Esophagus squamous epithelium (tissue), 5 donors: ENCODE measurements at places on chromosomes 6 and 20.
A peak's percentile ranks its signal among the peaks of the same experiment; 100 is the strongest.

DNA sequence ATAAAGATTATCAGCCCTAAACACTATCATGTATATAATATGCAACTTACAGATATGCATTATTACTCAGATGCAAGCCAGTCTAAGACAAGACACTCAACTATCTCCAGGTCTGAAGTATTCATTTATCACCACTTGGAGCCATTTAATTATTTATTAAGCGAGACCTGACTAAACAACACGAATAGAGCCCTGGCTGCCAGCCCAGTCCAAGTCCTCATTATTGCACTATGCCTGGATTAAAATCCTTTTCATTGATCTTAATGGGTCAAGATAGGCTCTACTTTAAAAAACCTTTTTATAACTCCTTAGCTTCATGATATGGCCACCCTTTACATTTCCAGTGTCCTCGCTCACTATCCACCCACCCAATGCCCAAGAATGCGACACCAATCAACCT is 183.1 kb upstream of the MARCKS start:
- H3K27me3 ChIP-seq = no peaks in the 10 kb centered on the region
- peaks cover 30% of the 10 kb centered on the region for H3K4me1 ChIP-seq
- H3K4me3 ChIP-seq = no peak overlapping the region
- H3K36me3 ChIP-seq = no peaks in the 10 kb centered on the region

DNA sequence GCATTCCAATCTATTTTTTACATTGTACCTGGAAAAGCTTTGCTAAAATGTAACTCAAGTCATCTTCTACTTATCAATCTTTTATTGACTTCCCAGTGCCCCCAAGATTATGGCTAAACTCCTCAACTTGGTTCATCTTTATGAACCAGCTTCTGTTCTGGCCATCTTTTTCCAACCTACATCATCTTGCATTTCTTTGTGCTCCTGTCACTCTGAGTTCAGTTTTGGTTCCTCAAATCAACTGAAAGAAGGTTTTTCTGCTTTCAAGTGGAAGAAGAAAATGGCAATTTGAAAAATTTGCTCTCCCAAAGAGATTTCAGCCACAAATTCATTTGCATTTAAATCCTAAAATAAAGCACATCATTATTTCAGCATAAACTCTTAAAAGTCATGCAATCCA is 41.8 kb downstream of the GPX5 start:
- no peaks in the 10 kb centered on the region for H3K4me1 ChIP-seq
- no peak overlapping the region for H3K27ac ChIP-seq
- no peak overlapping the region for H3K4me3 ChIP-seq
- H3K27me3 ChIP-seq = peaks cover 11% of the 10 kb centered on the region
- no peak for DNase-seq
- no peaks in the 10 kb centered on the region for H3K36me3 ChIP-seq

- no peak overlapping the region for H3K4me3 ChIP-seq
- DNase-seq = no peak
- no peaks in the 10 kb centered on the region for H3K4me1 ChIP-seq
- no peaks in the 10 kb centered on the region for H3K27me3 ChIP-seq
Measured at GRCh38 chr6:133291671-133292070, 50.5 kb downstream of the EYA4 start.

DNA sequence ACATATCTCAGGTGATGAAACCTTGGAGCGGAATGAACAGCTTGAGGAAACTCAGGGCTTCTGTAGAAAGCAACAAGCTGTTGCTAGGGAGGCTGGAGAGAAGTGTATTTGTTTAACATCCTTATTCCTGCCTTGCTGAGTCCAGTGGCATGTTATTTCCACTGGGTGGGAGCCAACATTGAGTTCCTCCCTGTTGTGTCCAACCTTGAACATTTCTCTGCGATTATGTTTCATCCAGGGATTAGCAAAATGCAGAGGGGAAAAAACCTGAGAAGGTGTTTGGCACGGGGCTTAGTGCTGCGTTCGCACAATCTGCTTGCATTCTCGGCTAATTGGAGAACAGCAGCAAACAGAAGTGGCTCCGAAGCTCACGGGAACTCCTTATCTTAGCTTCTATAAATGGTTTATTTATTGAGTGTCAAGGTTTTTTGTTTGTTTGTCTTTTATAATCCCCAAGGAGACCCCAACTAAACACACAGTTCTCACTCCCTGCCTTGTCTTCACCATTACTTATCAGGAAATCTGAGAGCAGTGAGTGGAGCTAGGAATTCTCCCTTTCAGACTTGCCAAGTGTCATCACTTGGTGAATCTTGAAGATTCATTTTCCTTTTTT is 412.8 kb downstream of the CDC5L start:
- no peaks in the 10 kb centered on the region for H3K4me1 ChIP-seq
- H3K27ac ChIP-seq = no peak overlapping the region
- no peak for DNase-seq
- H3K36me3 ChIP-seq = no peaks in the 10 kb centered on the region

- no peaks in the 10 kb centered on the region for H3K27me3 ChIP-seq
- DNase-seq = no peak
- H3K4me3 ChIP-seq = no peak overlapping the region
- peaks cover 16% of the 10 kb centered on the region for H3K4me1 ChIP-seq
- H3K27ac ChIP-seq = no peak overlapping the region
- H3K36me3 ChIP-seq = no peaks in the 10 kb centered on the region
Measured at GRCh38 chr6:90468080-90468479, 118.8 kb downstream of the MAP3K7 start.

- no peak overlapping the region for H3K27ac ChIP-seq
- DNase-seq = no peak
- H3K4me1 ChIP-seq = peaks cover 21% of the 10 kb centered on the region
Measured at GRCh38 chr6:150615967-150616366, 16.3 kb downstream of the PLEKHG1 start.

DNA sequence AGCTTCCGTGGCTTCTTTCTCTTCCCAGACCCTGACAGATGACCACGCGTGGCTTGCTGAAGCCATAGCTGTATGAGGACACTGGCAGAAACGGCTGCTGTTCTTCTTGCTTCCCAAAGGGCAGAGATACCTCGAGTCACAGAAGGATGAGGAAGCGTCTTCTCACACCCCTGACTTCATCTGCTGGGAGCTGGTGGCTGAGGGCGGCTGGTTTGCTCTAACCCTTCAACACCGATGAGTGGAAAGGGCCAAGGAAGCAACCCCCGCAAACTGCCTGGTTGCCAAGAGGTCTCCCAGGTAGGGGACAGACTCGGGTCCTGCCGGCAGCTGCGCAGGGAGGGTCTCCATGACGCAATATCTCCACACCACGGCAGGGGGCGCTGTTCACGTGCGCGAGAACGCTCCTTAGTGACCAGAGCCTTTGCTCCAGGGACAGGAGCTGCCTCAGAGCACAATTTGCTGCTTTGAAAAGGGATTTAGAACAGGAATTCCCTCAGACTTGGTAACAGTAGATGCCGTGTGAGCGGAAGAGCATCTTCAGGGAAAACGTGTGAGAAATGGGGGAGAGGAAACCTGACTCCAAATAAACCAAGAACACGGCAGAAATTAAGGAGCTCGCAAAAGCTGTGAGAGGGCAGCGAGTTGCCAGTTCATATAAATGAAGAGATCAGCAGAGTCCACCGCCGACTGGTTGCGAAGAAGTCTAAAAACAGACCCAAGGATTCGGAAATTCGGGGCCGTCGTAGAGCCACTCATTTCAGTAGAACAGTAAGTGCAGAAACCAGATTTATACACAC is 80.2 kb downstream of the ERMARD start:
- H3K36me3 ChIP-seq = no peaks in the 10 kb centered on the region
- H3K27ac ChIP-seq = no peak overlapping the region
- peaks cover 10% of the 10 kb centered on the region for H3K4me1 ChIP-seq
- DNase-seq = no peak

GRCh38 chr6:2038092-2038491 is 207.3 kb downstream of the GMDS start:
- DNase-seq = no peak
- H3K27ac ChIP-seq = no peak overlapping the region
- H3K4me1 ChIP-seq = no peaks in the 10 kb centered on the region
- H3K4me3 ChIP-seq = no peak overlapping the region

DNA sequence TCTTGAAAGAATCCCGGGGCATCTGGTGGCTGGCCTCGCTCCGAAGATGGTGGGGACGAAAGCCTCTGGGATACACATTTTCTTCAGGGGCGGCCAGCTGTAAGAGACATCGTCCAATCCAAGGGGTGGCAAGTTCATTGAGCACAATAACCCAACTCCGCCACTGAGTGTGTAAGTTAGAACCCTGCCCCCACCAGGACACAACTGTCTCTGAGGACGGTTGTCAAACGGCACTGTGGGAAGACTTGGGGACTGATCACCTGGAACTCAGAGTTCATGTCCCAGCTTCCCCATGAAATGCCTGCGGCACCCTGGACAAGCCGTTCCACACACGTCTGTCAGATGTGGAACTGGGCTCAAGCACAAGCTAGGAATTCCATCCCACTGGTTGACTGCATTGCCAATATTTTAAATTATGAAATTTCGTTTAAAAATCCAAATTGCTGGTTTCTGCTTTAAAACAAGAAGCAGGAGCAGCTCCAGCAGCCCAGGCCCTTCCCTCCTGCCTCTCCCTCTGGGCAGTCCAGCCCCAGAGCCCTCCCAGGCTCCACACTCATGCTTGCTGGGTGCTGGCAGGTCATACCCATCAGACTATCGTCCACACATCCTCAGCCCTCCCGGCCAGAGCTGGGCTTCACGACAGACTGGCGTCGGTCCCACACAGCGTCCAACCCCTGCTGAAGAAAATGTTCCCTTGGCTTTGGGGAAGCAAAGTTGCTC is 80.9 kb upstream of the AFDN start:
- no peak for DNase-seq
- H3K27me3 ChIP-seq = no peaks in the 10 kb centered on the region
- peaks cover 53% of the 10 kb centered on the region for H3K4me1 ChIP-seq

DNA sequence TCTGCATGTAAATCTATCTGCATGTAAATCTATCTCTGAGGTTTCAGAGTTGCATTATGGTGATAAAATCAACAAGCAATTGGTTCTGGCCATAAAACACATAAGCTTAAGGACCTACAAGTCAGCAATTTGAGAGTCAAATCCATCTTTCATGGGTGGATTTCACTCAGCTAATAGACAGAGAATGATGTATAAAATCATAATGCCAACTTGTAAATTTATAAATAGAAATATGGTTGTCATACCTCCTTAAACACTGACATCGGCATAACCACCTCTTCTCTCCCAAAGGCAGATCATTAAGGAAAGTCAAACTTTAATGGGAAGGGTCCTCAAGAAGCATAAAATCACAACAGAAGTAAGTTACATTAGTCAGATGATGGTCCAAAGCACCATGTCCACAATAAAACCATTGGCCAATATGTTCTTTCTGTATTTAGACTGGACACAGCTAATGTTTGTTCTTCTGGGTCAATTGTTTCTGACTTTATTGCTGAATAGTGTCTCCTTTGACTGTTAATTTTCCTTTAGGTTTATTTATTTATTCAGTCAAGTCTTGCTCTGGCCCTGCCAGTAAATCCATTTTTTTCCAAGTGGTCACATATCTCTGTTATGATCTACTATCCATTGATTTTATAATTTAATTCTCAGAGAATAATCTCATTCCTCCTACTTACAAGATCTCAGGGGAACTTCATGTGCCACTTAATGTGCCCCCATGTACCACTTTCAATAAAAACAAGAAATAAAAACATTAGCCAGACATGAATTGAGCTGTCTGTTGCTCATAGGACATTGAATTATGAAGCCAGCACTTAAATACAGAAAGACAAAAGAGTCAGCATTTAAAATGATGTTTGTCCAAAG is 382.9 kb upstream of the IRAK1BP1 start:
- no peak for DNase-seq
- no peak overlapping the region for H3K4me3 ChIP-seq
- no peaks in the 10 kb centered on the region for H3K27me3 ChIP-seq
- H3K4me1 ChIP-seq = no peaks in the 10 kb centered on the region

GRCh38 chr20:19864130-19864529 is 106.1 kb downstream of the RIN2 start:
- H3K4me1 ChIP-seq = no peaks in the 10 kb centered on the region
- H3K4me3 ChIP-seq = no peak overlapping the region
- no peak for DNase-seq
- no peak overlapping the region for H3K27ac ChIP-seq

- no peak for DNase-seq
- H3K27ac ChIP-seq = no peak overlapping the region
- H3K27me3 ChIP-seq = peaks cover 3% of the 10 kb centered on the region
- no peaks in the 10 kb centered on the region for H3K36me3 ChIP-seq
- no peak overlapping the region for H3K4me3 ChIP-seq
- peaks cover 20% of the 10 kb centered on the region for H3K4me1 ChIP-seq
Measured at GRCh38 chr20:38883981-38884733, 42.1 kb upstream of the FAM83D start.

- H3K4me1 ChIP-seq = peaks cover 20% of the 10 kb centered on the region
- no peak overlapping the region for H3K27ac ChIP-seq
- no peaks in the 10 kb centered on the region for H3K36me3 ChIP-seq
- H3K4me3 ChIP-seq = no peak overlapping the region
Measured at GRCh38 chr20:38883081-38883980, 42.9 kb upstream of the FAM83D start.

DNA sequence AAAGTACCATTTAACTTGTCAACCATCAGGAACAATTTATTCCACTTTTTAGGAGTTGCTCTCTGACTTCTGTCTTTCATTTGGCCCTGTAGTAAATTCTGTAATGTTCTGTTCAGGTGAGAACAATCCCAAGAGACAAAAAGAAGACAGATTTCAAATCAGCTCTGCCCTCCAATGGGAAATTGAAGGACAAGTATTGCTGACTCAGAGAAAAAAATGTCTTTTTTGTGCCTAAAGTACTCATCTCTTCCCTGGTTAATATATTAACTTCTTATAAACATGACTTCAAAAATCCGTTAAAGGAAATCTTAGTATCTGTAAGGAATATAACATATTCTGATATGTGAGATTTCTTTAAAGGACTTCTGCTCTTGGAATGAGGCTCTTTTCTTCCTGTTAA is 38.6 kb upstream of the SCGN start:
- DNase-seq = no peak
- no peak overlapping the region for H3K27ac ChIP-seq
- no peaks in the 10 kb centered on the region for H3K36me3 ChIP-seq
- no peaks in the 10 kb centered on the region for H3K4me1 ChIP-seq
- H3K4me3 ChIP-seq = no peak overlapping the region
- no peaks in the 10 kb centered on the region for H3K27me3 ChIP-seq

GRCh38 chr6:17120019-17120418 is 18.2 kb downstream of the STMND1 start:
- no peak overlapping the region for H3K27ac ChIP-seq
- H3K4me1 ChIP-seq = no peaks in the 10 kb centered on the region
- H3K27me3 ChIP-seq = no peaks in the 10 kb centered on the region
- H3K36me3 ChIP-seq = no peaks in the 10 kb centered on the region
- H3K4me3 ChIP-seq = no peak overlapping the region

GRCh38 chr6:145051661-145052060 is 683.7 kb downstream of the EPM2A start:
- H3K36me3 ChIP-seq = no peaks in the 10 kb centered on the region
- DNase-seq = no peak
- no peaks in the 10 kb centered on the region for H3K4me1 ChIP-seq
- H3K27me3 ChIP-seq = no peaks in the 10 kb centered on the region
- H3K27ac ChIP-seq = no peak overlapping the region
- H3K4me3 ChIP-seq = no peak overlapping the region

GRCh38 chr6:36109092-36109491 is 21.2 kb upstream of the MAPK13 start:
- H3K27me3 ChIP-seq = no peaks in the 10 kb centered on the region
- H3K4me3 ChIP-seq = no peak overlapping the region
- DNase-seq = no peak
- no peak overlapping the region for H3K27ac ChIP-seq

- H3K27me3 ChIP-seq = no peaks in the 10 kb centered on the region
- H3K36me3 ChIP-seq = no peaks in the 10 kb centered on the region
- H3K27ac ChIP-seq = peak overlapping the region; percentile 60
- DNase-seq = no peak
- H3K4me3 ChIP-seq = peak overlapping the region; percentile 57
- peaks cover 3% of the 10 kb centered on the region for H3K4me1 ChIP-seq
Measured at GRCh38 chr6:135182071-135183001, 1.2 kb downstream of the MYB start.
